Stimulated activated CD8-positive, alpha-beta memory T cell treated with anti-CD3 and anti-CD28 coated beads, Interleukin-4, amount 100 ng/mL, for 4 hours (primary cell): ENCODE measurements at places on chromosomes 5 and 9.

- DNase-seq, result no peak
Measured at GRCh38 chr5:53482717-53483638, 2.5 kb downstream of the FST start.

DNA sequence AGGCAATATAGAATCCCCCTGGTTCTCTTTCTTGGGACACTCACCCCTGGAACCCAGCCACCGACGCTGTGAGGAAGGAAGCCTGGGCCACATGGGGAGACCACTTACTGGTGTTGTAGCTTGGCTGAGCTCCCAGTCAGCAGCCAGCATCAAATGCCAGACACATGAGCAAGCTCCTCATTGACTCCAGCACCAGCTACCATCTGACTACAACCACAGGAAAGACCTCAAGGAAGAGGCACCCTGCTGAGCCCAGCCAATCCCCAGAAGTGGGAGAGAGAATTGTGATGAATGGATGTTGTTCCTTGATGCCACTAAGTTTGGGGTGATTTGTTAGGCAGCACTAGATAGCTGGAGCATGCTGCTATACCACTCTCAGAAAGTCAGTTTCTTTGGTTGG is 36.0 kb downstream of the BNIP1 start:
- DNase-seq, result no peak

GRCh38 chr9:130042885-130043653 is at the start of gene FNBP1:
Gene FNBP1, minus strand, starts transcription at chr9:130043189. Its CDS starts 214 bp downstream, at chr9:130042975.
- peak; percentile 60 for DNase-seq

DNA sequence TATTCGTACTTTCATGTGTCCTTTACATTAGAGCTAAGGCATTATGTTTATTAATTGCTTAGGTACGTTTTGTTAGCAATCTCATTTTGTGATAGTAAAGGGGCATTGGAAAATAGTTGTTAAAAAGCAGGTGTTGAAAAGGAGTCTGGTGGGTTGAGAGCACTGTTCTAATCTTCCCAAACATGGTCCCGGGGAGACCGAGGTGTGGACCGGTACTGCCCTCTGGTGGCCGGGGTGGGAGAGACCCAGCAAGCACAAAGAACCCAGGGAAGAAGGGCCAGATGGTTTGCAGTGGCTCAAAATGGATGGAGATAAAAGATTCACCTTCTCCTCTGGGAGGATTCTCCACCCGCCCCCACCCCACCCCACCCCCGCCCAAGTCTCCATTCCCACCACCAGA is 26.1 kb downstream of the IDNK start:
- peak; percentile 42 for DNase-seq

DNA sequence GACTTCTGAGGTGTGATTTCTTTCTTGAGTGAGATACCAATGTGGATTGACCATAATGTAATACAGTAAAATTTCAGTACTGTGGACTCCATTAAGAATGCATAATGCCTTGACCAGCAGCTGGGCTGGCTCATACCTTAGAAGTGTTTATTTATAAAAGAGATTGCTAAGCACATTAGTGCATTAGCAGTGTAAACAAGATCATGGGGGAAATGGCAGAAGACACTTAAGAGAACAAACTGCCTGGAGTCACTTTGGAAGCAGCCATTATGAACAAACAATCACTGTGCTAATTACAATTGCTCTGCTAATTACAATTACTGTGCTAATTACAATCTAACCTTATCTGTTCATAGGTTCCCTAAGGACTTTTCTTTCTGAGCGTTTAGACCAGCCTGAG is 104.2 kb downstream of the TRIM32 start:
- DNase-seq, result no peak

DNA sequence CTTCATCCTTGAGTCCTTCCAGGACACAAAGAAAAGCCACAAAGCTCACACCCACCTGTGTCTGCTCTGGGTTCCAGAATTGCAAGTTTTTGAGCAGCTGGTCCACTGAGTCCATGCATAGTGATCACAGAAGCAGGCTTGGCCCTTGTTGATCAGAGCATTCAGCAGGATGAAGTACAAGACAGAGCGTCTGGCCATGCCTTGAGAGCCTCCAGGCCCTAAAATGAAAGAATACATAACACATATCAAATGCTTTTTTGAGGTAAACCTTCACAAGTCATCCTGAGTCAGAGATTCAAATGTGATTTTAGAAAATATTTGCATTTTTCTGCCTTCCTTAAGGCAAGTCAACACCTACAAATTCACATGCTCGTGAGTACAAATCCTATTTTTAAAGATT is 10.3 kb downstream of the C6 start:
- no peak for DNase-seq

GRCh38 chr9:124274738-124275137 is 17.0 kb downstream of the NEK6 start:
- no peak for DNase-seq

DNA sequence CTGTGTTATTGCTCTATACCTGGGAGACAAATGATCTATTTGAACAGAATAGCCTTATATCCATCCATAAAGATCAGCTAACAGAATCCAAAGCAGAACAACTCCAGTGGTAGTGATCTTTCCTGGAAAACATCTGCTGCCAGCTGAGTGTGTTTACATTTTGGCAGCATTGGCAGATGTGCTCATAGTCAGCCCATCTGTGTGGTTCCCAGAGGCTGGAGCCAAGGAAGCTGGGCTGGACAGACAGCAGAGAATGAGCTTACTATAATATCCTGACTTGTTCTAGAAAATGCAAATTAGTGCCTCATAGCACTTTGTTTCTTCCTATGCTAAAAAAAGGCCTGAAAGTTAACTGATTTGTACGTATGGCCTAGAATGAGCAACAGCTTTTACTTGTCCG is 99.7 kb downstream of the ST8SIA4 start:
- DNase-seq, result no peak

DNA sequence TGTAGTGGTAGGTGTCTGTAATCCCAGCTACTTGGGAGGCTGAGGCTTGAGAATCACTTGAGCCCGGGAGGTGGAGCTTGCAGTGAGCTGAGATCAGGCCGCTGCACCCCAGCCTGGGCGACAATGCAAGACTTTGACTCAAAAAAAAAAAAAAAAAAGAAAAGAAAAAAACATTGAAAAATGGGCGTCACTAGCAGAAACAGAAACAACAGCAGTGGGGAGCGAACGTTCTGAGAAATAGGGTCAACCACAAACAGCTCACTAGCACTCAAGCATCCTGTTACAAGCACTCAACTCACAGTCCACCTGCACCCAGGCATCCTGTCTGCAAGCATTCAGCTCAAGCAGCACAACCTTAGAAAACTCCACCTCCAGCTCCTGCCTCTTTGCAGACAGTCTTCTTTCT is 17.2 kb downstream of the TRIM14 start:
- DNase-seq, result peak; percentile 53

DNA sequence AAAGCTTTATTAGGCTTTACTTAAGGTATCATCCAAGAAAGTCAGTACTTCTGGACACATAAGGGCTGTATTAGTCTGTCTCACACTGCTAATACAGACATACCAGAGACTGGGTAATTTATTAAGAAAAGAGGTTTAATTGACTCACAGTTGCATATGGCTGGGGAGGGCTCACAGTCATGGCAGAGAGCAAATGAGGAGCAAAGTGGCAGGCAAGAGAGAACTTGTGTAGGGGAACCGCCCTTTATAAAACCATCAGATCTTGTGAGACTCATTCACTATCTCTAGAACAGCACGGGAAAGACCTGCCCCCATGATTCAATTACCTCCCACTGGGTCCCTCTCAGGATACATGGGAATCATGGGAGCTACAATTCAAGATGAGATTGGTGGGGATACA is 49.2 kb upstream of the SLC44A1 start:
- no peak for DNase-seq

GRCh38 chr9:36423206-36423605 is 23.1 kb upstream of the RNF38 start:
- DNase-seq, result no peak

- no peak for DNase-seq
Measured at GRCh38 chr9:33148367-33149014, 18.6 kb downstream of the B4GALT1 start.

DNA sequence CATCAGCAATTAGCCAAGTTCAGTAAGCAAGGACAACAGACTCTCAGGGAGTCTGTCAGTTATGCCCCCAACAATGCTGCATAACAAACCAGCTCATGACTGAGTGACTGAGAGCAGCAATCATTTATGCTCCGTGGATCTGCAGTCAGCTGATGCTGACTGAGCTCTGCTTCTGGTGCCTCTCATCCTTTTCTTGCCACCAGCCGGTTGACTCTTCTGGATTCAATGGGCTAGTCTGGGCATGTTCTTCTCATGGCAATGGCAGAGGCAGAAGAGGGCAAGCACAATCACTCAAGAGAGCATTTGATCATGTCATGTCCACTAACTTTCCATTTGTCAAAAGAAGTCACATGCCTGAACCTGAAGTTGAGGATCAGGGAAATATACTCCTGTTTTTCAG is 157.0 kb upstream of the NTRK2 start:
- no peak for DNase-seq

GRCh38 chr9:69044240-69045219 is 9.0 kb downstream of the FXN start:
- no peak for DNase-seq
